Stimulated activated CD8-positive, alpha-beta memory T cell treated with anti-CD3 and anti-CD28 coated beads, Interleukin-15, amount 100 ng/mL, for 4 hours (primary cell): ENCODE measurements at places on chromosomes 6 and 20.

DNA sequence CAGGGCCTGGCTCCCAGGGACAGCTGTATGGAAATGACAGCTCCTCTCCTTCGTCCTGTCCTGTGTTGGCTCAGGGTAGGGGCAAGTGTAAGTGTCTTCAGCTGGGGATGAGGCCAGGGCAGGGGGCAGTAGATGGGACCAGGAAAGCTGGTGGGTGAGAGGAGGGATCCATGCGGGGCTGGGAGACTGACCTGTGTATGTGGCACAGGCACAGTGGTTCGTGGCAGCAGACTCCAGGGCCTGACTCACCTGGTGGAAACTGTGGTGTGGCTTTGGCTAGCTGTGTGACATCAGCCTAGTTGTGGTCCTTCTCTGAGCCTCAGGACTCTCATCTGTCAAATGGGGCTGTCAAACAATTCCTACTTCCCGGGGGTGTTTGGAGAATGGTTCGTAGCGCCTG is 13.7 kb upstream of the SCRT2 start:
- no peak for DNase-seq

GRCh38 chr20:24503352-24503931 is 34.0 kb downstream of the SYNDIG1 start:
- DNase-seq = no peak

DNA sequence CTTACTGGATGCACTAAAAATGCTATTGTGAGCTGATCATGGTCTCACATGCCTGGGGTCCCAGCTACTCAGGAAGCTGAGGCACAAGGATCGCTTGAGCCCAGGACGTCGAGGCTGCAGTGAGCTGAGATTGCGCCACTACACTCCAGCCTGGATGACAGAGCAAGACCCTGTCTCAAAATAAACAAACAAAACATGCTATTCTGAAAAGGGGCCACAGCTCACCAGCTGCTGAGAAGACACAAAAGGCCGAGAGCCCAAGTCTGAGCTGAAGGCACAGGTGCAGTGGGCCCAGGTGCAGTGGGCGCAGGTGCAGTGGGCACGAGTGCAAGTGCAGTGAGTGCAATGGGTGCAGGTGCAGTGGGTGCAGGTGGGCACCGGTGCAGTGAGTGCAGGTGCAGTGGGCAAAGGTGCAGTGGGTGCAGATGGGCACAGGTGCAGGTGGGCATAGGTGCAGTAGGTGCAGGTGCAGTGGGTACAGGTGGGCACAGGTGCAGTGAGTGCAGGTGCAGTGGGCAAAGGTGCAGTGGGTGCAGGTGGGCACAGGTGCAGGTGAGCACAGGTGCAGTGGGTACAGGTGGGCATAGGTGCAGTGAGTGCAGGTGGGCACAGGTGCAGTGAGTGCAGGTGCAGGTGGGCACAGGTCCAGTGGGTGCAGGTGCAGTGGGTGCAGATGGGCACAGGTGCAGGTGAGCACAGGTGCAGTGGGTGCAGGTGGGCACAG is 16.0 kb downstream of the ZBTB46 start:
- no peak for DNase-seq

DNA sequence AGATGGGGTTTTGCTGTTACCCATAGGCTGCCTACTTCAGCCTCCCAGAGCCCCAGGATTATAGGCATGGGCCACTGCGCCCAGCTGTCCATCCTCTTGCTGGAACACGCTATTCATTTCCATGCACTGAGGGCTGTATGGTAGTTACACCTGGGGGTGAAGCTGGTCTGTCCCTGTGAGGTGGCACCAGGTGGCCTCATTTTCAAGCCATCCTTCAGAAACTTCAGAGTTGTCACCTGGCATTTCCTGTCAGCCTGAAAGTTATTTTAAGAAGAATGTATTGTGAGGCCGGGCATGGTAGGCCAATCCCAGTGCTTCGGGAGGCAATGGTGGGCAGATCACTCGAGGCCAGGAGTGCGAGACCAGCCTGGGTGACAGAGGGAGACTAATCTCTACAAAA is 147.6 kb downstream of the DTNBP1 start:
- no peak for DNase-seq

GRCh38 chr6:85679445-85680123 is 36.9 kb upstream of the SYNCRIP start:
- DNase-seq = no peak

- DNase-seq = no peak
Measured at GRCh38 chr20:52010541-52010940, 181.0 kb downstream of the ZFP64 start.

GRCh38 chr20:42795111-42795695 is 394.5 kb downstream of the PTPRT start:
- no peak for DNase-seq

- no peak for DNase-seq
Measured at GRCh38 chr6:156131221-156131903, 645.8 kb upstream of the ARID1B start.

- DNase-seq = no peak
Measured at GRCh38 chr20:60058879-60059278, 100.7 kb downstream of the CDH26 start.

DNA sequence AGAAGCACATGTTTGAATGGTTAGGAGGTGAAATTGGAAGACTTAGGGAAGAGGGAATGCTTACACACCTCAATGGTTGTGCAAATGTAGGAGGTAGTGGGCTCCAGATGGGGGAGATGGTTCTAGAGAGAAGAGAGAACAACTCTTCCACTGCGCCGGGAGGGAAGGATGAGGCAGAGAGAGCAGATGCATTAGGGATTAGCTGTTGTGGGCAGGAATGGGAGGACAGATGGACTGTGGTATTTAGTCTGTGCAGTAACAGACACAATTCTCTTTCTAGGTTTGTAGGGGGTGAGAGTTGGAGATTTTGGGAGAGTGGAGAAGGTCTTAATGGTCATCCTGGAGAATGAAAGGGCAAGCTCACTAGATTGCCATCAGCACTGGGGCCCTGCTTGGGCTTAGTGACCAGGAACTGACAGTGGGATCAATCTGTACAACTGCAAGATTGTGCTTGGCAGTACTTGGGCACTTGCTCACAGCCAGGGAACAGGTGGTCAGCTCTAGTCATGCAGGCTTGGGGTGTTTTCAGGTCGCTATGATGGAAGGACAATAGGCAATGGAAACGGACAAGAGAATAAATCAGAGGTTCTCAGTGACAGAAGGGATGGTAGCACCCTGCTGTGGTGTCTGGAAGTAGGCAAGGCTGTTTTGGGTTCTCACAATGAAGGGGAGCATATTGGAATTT is 182.0 kb upstream of the MYLIP start:
- no peak for DNase-seq

DNA sequence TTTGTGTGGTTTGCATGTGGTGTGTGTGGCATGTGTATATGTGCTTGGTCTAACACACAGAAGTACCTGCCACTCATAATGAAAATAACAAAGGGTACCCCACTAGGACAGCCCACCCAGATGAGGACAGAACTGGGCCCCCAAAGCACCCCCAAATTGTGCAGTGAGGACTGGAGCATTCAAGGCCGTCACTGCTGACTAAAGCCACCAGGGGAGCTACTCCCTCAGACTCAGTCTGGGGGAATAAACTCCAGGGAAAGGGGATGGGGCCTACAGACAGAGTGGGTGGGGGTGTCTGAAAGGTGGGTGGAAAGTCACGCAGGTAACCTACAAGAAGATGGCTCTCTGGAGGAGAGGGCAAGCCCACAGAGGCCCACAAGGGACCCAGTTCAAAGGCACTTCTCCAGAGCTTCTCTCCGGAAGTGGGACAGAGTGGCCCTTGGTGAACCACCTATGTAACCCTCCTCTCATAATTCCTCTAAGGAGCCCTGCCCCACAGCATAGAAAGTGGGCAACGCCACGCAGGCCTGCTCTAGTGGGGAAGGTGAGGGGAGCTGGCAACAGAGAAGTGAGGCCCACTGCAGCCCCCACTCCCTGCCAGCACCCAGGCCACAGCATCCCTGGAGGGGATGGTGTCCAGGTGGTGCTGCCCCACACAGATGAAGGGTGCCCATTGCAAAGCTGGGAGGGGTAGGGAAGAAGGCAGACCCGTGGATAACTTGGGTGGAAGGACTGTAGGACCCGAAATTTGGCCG is 122.8 kb upstream of the MAFB start:
- no peak for DNase-seq

DNA sequence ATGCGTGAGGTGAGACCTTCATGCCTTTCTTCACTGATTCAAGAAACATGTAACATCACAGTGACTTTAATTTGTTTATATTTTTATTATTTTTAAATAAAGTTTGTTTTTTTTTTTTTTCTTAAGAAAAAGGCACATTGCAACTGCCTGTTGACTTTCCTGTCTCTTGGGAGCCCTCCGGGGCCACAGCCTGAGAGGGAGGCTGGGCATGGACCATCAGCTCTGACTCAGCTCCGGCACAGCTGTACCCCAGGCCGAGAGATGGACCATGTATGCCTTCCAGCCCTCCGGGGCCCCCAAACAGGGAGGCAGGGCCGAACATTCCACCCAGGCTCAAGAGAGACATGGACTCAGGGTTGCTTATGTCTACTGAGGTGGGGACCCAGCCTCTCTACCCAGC is 99.9 kb downstream of the NFATC2 start:
- DNase-seq = no peak

DNA sequence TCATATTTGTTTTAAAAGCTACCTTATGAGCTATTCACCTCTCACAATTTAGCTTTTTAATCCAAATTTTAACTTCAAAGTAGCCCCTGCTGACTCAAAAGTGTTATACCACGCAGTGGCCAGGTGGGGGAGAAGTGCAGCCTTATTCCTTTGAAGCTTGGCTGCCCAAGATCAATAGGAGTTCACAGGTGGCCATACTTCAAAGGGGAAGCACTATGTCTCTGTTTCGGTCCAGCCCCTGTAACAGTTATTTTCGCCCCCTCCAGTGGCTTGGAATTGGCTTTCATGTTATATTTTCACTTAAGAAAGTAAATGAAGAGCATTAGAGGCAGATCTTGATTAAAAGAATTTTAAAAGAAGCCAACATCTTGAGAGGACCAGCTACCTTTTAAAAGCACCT is 608.4 kb downstream of the EPHA7 start:
- DNase-seq = no peak

GRCh38 chr6:36636687-36637418 is 41.7 kb upstream of the CDKN1A start:
- no peak for DNase-seq

DNA sequence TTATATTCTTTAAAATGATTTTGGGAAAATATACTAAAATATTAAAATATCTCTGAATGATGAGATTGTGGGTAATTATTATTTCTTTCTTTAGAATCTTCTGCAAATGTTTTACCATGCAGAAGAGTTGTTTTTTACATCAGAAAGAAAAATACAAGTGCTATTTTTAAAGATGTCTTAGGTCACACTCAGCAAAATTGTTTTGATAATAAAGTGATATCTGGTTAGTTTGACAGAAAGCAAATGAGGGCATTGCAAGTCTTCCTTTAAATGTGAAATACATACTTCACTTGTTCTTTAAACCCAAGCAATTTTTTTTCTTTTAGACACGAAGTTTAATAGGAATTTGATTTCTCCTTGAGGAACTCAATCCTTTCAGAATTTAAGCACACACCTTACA is 43.6 kb upstream of the STXBP5 start:
- DNase-seq = no peak

GRCh38 chr6:131717836-131718542 is 7.2 kb upstream of the CTAGE9 start:
- no peak for DNase-seq

DNA sequence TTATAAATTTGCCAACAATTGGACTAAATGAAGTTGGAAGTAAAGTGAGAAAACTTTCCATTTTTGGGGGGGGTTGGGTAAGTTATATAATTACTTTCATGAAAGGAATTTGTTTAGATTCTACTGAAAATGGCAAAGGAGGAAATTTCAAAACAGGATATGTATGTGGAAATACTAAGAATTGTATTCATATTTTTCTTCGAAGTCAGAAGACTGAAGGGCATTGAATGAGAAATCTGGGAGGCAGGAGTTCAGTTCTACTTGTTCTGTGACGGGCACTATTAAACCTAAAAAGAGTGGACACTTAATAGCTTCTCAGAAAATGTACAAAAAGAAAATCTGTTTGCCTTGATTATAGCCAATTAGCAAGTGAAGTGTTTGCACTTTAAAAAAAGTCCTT is 114.7 kb downstream of the PRIM2 start:
- DNase-seq = no peak

- DNase-seq = no peak
Measured at GRCh38 chr6:135226537-135226936, 45.4 kb downstream of the MYB start.

DNA sequence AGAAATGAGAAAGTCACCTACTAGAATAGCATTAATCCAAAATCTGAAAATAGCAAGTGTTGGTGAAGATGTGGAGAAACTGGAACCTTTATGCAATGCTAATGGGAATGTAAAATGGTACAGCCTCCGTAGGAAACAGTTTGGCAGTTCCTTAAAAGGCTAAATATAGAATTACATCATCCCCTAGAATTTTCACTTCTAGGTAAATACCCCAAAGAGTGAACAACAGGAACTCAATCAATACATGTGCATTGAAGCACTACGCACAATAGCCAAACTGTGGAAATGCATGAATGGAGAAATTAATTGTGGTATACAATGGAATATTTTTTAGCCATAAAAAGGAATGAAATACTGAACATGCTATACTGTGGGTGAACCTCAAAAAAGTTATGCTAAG is 982.0 kb upstream of the FLRT3 start:
- no peak for DNase-seq

- DNase-seq = no peak
Measured at GRCh38 chr20:31857861-31858759, 12.2 kb downstream of the DUSP15 start.

DNA sequence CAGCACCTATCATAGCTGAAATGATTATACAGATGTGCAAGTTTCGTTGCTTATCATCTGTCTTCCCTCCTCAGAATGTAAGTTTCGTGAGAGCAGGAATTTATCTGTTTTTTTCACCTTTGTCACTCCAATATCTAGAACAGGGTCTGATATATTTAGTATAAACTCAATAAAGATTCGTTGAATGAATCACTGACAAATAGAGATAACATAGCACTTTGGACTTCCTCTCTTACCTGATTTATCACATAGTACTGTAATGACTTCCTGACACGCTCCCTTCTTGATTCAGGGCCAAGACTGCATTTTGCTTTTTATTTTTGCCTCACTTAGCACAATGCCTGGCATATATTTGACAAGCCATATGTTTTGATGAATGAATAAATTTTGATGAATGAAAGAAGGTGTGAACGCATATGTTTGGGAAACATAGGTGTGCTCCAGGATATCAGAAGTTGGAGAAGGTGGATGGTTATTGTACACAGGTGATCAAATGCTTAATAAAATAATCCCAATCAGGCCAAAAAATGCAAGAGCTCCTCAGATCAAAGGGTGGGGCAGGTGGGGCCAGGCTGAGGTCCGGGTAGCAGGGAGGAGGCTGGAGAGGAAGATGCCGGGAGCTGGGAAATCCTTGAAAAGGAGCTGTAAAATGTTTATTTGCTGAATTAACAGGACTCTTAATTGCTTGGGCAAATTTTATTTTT is 33.0 kb downstream of the PIM1 start:
- no peak for DNase-seq

- DNase-seq = no peak
Measured at GRCh38 chr6:21844120-21844917, 250.8 kb downstream of the SOX4 start.

- DNase-seq = no peak
Measured at GRCh38 chr6:52526634-52527033, 50.2 kb downstream of the TRAM2 start.
